ENCODE measurements at places on chromosomes 12 and 14.

- DNase-seq: peak; percentile 55
These were observed 23.0 kb downstream of the DIO3 start for GRCh38 chr14:101584055-101584859.

- no peak for DNase-seq
These were observed 61.7 kb downstream of the KIF26A start for GRCh38 chr14:104200106-104200505.

GRCh38 chr14:105421723-105422615 is 2.3 kb downstream of the MTA1 start:
- DNase-seq: no peak

DNA sequence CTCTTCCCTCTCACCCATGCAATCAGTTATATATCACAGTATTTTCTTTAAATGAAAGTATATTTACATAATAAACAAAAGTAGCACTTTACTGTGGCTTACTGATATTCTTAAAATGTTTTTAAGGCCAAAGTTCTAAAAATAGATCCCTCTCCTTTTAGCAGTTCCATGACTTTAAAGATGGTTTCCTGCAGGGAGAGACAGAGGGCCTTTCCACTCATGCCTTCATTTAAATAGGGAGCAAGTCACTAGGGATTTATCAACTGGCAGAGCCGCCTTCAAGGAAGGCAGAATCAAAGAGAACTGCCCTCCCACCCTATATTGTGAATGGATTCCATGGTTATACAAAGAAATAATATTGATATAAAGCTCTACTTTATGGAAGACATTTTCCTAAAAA is 55.5 kb downstream of the DUSP16 start:
- DNase-seq: no peak

DNA sequence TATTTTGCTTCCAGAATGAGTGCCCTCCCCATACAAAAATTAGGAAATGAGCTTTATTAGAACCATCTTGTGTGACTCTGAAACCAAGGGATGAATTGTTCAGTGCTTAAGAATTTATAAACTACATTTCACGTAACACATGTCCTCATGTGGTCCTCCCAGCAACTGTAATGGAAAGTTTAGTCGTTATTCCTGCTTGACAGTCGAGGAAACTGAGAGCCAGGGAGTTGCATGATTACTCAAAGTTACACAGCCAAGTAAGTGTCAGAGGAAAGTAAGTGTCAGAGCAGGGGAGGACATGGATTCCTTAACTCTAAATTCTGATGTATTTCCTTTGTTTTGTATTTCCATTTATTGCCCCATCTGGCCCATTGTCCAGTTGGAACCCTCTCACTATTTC is 453.9 kb downstream of the FUT8 start:
- DNase-seq: no peak

GRCh38 chr14:75514673-75515628 is 7.3 kb upstream of the BATF start:
- DNase-seq: no peak

DNA sequence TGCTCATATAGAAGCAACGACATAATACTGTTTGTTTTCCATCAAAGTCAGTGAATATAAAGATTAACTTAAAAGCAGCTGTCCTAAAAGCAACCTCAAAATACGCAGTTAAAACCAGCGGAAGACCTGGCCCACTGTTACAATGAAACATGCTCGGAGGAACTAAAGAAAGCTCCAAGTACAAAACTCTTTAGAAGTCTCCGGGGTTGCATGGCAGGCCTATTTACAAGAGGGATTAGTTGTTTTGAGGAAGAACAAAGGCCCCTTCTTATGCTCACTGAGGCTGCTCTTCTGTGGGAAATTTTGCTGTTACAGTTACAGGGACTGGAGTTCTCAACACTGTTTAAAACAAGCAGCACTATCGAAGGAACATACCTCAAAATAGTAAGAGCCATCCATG is 75.9 kb upstream of the C12orf71 start:
- DNase-seq: no peak

DNA sequence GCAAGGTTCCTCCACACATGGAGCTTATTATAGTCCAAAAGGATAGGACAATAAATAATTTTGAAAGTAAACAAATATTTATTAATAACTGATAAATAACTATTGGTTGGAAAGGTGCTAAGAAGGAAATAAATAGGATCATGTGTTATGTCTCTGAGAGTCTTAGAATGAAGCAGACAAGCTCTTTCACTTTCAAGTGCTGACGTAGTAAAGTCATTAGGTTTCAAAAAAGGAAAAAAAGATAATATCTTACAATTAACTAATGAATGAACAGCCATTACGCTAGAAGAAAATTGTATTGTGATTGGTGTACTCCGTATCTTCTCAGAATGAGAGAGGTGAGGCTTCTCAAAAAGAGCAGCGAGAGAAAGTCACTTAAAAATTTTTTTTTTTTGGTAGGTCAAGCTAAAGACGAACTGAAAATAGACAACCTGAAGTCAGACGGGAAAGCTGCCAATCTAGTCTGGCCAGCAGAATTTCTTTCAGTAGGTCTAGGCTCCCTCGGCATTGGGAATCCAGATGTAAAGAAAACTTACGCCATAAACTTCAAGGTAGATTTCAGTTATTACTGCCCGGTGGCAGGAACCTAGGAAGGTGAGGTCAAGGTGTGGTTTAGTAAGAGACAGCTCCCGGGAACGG is 583 bp upstream of the LEMD3 start:
- no peak for DNase-seq

- DNase-seq: peak; percentile 69
These were observed 30.3 kb downstream of the PIGH start for GRCh38 chr14:67569651-67570290.

DNA sequence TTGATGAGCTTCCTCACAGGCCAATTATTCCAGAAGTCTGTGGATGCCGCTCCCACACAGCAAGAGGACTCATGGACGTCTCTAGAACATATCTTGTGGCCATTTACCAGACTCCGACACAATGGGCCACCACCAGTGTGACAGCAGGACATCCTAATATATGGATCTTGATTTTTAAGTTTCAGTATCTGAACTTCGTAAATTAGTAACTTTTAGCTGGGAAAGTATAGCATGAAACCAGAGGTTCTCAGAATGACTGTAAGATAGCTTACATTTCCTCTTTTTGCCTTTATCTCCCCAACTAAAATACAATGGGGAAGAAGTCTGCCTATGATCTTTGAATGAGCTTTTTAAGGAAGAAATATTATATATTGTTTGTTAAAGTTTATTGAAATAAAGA is 87.0 kb downstream of the DNAI7 start:
- no peak for DNase-seq

- DNase-seq: no peak
These were observed 6.6 kb downstream of the POMT2 start for GRCh38 chr14:77314043-77314442.

GRCh38 chr12:107514887-107515445 is 170.6 kb upstream of the PWP1 start:
- no peak for DNase-seq

- no peak for DNase-seq
These were observed at the start of gene FITM1 for GRCh38 chr14:24130380-24130716. TSS of gene FITM1 (plus strand) at chr14:24130659. CDS start at chr14:24131564, 905 bp downstream.

DNA sequence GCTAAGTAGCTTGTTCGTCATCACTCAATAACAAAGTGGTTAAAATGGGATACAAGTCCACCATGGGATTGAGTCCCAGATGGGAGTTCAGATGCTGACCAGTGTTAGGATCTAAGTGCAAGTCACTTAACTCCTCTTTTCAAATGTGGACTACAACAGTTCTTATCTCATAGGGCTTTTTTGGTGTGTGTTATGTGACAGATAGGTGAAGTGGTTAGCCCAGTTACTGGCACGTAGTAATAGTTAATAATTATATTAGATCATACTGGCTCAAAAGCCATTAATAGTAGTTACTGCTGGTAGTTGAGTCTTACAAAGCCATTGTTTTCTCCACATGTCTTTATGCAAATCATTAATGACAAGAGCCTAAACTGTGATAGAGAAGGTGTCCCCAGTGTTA is 73.2 kb downstream of the RCOR1 start:
- no peak for DNase-seq

DNA sequence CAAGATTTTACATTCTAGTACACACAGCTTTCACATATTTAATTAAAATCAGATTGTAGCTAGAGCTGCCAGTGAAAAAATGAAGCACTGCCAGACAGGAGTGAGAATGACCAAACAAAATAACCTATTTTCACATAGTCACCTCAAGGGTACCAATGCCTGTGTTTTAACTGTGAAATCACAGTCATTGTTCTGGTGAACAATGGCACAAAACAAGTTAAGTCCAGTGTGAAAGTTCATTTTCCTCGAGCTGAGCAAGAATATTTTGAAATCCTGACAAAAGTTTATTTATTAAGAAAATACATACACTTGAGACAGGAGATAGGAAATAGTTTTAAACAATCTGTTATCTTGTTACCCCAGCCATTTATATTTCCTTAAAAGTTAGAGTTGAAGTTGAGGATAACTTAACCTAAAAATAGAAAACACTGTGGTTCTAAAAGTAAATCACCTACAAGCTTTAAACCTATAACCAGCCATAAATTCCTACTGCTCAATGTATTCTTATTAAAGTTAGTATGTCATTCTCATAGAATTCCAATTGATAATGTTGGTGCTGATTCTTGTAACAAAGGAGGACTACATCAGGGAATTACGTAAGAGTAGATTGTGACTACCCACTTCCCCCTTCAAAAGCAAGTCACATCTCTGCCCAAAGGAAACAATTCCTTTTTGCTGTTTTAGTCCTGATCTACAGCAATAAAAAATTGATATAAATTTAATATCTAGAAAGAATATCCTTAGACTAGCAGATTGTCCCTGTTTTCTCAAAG is 15.9 kb downstream of the DENND5B start:
- no peak for DNase-seq

GRCh38 chr12:132270969-132271754 is 58.2 kb downstream of the GALNT9 start:
- no peak for DNase-seq

DNA sequence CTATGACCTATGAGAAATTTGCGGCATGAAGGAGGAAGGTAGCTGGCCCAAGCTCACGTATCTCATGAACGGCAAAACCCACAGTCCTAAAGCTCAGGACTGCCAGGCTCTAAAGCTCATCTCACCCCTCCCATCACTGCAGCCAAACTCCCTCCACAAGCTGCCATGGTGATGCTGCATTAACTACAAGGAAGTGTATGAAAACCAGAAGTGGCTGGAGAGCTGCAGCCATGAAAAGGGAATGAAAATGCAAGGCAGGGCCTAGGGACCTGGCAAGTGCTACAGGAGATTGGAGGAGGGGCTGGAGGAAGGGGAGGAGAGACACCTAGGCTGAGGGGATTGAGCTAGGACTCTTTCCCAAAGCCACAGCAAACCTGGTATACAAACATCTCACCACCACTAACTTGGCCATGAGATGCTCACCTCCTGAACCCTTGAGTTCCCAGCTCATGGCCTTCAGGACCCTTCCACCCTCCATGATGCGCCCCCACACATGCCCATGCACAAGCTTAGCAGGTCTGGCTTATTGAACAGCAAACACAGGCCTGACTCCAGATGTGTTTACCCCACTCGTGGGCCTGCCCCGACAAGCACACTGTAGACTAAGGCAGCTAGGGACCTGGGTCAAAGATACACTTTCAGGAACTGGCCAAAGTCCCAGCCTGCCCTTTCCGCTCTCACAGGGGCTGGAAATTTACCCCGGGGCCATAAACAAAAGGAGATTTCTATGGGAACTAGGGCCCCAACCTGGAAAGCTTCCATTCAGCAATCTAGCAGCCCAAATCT is 42.0 kb downstream of the LTBP2 start:
- no peak for DNase-seq

DNA sequence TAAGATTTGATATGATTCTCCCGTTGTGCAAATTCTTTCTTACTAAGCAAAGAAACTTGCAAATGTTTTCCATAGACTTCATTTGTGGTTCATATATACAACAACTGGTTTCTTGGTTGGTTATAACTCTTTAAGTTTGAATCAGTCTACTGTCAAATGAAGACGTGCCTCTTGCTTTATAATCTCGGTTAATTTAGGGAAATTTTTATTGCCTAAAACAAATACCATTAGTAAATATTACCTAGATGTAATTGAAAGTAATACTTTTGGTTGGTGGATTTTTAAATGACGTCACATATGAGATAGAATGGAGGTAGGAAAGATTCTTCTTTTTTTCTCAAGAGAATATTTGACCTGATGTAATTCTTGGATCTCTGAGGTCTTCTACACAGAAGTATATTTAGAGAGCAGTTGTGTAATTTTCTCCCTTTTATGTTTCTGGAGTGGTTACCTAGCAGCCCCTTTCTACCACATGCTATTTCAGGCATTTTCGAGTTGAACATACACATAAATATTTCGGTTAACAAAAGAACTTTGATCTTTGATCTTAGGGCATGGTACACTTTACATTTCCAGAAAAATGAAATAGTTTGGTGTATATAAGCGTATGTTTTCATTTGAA is 1.7 kb downstream of the ATF7IP start:
- no peak for DNase-seq
